ENCODE measurements at places on chromosomes 6 and 20.

- no peak for DNase-seq
These were observed 157.6 kb downstream of the MCHR2 start for GRCh38 chr6:99836471-99836870.

GRCh38 chr6:44056392-44057237 is 70.6 kb downstream of the MRPL14 start:
- no peak for DNase-seq

DNA sequence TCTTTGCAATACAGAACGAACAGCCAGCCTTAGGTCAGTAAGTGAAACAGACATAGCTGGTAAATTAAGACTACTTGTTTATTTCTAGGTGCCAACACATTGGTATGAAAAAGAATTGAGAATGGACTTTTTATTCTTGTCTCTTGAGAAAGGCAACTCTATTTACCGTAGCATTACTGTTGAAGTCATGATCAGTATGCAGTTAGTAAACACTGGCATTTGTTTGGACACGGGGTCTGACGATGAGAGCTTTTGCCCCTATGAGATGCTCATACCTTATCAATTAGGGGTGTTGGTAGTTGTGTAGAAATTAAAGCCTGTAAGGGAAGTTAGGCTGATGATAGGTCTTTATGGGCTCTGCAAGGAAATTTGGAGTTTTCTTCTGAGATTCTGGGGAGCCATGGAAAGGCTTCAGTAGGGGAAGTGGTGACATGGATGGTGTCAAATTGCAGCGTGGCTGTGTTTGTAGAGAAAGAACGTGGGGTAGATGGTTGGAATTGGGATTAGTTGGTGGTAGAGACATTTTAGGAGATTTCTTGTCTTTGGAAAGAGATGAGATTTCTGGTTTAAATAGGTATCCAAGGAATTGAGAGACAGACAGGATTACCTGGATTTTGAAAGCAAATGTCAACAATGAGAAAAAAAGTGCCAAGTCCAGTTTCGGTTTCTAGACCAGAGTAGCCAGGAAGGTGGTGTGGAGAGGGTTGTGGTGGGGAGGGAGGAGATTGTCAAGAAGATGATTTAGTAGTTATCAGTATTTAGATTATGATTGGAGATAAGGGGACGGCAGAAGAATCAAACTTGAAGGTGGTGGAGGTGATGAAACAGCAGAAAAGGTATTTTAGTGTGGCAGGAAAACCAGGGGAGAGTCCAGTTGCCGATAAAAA is 116.6 kb downstream of the JARID2 start:
- no peak for DNase-seq

DNA sequence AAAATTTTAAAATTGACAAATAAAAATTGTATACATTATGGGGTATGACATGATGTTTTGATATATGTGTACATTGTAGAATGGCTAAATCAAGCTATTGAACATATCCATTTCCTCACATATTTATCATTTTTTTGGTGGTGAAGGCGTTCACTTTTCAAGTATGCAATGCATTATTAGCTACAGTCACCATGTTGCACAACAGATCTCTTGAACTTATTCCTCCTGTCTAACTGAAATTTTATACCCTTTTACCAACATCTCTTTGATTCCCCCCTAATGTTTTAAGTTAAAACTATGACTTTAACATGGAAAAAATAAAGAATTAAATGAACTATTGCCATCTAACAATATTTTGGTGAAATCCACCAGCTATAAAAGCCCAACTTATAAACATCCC is 65.2 kb upstream of the UST start:
- no peak for DNase-seq

DNA sequence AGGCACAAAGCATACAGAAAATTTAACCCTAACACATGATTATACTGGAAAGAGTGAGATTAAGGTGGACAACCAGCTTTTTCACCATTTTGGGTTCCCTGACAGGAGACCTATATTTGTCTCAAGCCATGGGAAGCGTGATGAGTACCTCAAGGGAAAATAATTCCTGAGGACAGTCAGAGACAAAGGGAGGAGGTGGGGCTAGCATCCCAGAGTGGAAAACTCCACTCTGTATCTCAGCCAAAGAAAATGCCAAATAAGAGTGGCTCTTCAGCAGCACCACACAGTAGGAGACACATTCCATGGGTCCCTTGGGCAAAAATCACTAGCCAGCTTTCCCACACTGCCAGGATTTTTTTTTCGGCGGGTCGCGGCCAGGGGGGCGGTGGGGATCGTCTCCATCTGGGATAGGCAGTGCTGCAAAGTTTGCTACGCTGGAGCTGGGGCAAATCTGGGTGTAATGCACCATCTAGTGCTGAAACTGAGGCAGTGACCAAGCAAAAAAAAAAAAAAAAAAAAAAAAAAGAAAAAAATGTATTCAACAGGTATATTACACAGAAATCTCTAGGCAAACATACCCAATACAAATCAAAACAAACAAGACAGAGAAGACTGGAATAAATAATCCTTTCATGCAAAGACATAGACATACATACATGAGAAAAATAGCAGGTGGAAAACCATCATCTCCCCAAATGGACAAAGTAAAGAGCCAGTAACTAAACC is 77.3 kb upstream of the SLC35F1 start:
- DNase-seq = no peak

DNA sequence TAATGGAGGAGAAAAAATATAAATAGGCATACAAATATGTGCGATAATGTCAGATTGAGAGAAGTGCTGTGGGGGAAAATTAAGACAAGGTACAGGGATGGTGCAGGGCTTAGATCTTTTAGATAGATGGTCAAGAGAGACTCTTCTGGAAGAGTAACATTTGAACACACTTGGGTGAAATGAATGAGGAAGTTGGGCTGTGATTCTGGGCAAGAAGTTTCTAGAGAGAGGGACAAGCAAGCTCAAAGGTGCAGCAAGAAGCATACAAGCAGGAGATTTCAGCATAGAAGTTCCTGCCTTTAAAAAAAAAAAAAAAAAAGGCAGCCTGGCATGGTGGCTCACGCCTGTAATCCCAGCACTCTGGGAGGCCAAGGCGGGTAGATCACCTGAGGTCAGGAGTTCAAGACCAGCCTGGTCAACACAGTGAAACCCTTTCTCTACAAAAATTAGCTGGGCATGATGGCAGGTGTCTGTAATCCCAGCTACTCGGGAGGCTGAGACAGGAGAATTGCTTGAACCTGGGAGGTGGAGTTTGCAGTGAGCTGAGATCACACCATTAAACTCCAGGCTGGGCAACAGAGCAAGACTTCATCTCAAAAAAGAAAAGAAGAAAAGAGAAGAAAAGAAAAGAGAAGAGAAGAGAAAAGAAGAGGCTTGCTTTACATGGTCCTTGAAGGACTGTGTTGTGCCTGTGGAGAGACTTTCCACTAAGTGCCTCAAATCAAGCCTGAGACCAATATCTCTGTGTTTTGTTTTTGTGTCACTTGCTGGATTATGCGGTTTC is 9.7 kb upstream of the CD83 start:
- no peak for DNase-seq

GRCh38 chr20:62591591-62591990 is 50.7 kb upstream of the SLCO4A1 start:
- no peak for DNase-seq

DNA sequence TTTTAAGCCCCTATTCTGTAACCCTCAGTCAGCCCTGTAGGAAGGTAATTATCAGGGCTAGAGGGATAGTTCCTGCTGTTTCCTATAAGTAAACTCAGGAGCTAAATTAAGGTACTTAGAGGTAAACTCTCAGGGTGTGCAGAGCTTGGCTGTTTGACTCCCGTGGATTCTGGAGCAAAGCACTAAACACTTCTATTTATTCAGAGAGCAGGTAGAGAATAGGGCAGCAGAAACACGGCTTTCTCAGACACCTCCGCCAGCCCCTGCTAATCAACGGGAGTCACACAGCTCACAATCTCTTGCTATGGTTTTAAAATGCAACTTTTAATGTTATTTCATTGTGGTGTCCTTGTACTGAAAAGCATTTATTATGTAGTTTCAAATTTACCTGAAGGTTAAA is 21.8 kb downstream of the PRKN start:
- DNase-seq = no peak

GRCh38 chr6:3584606-3585005 is 127.8 kb upstream of the SLC22A23 start:
- DNase-seq = no peak

DNA sequence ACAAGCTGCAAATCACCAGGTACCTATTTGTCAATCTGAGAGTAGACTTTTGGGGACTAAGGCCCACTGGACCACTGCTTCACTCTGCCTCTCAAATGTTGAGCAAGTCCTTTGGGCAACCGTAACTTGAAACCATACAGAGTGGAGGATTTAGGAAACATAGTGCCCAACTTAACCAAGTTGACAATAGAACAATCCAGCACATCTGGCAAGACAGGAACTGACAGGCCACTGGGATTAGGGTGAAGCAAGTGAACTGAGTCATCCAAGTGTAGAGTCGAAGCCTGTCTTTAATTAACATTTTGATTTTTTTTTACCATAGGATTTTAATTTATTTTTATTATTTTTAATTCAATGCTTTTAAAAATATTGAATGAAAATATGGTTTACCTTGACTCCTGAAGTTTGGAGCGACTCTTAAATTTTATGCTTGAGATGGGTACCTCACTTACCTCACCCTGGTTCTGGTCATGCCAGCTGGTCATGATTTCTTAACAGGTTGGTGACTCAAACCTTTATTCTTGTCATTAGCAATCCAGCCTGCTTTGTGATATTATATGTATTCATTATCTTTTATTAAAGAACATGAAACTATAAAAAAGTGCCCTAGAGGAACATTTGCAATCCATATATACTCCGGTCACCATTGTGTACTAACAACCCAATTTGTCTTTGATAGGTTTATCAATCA is 312.1 kb upstream of the DEFB112 start:
- no peak for DNase-seq

GRCh38 chr20:45097485-45098102 is 3.3 kb downstream of the KCNS1 start:
- DNase-seq = no peak

- DNase-seq = no peak
These were observed 24.0 kb upstream of the CCND3 start for GRCh38 chr6:41965429-41966213.

DNA sequence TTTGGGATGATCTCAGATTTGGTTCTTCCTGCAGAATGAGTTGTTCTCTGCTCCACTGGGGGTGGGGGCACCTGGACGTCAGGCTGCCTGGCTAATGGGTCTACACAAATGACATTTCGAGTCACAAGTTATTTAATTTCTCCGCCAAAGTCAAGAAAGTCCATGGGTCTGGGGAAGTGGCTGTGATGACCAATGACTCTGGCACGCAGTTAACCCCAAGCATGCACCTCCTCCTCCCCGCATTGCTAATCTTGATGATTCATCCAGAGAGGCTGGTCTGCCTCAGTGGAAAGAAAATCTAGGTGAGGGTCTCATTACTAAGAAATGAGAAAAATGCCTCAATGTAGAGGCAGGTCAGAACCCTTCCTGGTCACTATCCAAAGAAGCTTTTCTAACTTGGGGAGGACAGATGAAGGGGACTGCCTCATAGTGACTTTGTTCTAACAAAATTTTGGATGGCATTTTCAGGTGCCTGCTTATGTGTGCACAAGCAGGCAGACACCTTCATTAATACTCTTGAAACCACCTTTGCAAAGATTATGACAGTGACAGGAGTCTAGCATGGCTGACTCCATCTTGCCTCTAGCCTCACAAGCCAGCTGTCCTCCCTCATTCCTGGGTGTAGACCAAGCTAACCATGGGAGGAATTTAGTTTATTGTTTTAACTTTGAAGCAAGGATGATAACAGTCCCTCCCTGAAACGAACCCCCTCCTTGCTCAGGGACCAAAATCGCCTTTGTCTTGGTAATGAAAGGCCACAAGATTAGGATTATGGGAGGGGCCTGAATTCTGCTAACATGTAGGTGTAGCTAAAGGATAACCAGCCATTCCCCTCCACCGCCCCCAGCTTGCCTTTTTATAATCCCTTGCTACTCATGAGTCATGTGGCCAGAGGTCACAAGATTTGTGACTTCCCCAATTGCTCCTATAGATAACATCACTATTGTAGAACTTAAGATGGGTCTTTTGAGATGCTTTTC is 98.6 kb upstream of the MRPS10 start:
- DNase-seq = no peak

DNA sequence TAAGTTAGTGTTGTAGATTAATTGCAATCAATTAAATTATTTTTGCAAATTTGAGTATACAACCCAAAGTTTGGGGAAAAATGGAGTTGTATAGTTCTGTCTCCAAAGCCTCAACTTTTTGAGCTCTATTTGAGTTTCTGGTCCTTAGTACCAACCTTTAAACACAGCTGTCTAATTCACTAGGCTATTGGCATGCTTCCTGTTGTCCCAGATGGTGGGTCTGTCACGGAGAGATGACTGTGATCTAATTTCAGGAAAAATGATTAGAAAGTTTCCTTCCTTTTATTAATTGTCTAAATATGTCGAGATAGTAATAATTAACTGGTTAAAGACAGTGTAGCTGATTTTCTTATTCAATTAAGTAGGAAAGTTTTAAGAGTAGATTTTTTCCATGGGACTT is 109.6 kb downstream of the SCAF8 start:
- no peak for DNase-seq

DNA sequence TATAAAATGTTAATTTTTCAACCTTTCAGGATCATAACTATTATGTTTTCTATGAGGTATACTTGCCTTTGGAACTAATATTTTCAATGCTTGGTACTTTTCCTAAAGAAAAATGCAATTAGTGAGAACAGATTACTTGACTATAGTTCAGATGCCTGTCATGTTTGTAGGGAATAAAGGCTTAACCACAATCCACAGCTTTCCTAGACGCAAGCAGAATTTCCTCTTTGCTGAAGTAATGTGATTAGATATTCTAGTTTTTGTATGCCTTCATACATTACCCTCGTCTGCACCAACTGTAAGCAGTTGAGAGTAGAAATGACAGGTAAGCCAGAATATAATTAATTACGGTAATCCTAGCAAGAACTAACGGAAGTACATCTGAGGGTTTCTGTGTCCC is 581.4 kb upstream of the MMS22L start:
- DNase-seq = no peak

DNA sequence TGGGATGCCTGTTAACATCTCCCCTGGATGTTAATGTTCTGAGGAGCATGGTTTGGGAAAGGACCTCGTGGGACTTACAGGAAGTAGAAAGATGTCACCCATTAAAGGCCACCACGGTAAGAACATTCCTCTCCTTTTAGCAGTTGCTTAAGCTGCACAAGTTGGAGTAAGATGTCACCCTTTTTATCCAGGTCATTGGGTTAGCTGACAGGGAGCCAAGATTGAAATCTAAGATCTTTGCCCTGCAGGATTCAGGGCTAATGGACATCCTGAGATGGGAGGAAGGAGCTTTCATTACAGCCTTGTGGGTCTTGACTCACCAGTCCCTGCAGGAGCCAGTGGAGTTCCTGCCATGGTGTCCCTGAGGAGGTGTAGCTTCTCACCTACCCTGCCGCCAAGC is 22.1 kb downstream of the PABPC1L start:
- DNase-seq = no peak

- DNase-seq = no peak
These were observed 137.0 kb downstream of the MRPL14 start for GRCh38 chr6:43990275-43990626.

- no peak for DNase-seq
These were observed 7.7 kb downstream of the DUSP22 start for GRCh38 chr6:300026-300425.

GRCh38 chr6:154234019-154234772 is 122.4 kb downstream of the IPCEF1 start:
- no peak for DNase-seq
